ENCODE measurements at places on chromosomes 4 and X.

DNA sequence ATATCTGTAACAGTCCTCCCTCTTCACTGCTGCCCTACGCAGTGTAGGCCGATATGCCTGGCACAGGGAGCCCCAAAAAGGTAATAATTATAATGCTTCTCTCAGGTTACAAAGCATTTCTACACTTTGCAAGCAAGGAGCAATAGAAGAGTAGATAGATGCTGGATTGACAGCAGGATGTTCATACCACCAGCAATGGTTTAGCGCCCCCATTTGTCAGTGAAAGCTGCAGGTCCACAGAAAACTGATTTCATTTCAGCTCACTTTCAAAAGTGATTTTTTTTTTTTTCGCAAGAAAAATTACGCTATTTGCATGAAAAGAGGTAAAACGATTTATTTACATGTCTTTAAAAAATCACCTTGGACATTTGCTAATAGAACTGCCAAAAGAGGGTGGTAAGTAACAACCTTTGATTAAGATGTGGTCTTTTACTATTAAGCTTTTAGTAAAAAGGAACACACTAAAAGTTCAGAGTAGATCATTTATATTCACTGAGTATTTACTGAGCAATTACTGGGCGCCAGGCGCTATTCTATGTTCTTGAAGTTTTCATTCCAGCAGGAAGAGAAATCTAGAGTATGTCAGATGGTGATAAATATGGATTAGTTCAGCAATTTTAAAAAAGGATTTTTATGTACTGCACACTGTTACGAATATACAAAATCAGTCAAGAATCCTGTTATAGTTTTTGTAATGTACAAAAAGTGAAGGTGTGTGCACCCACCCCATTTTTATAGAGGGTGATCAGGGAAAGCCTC lies 34.4 kb downstream of the HPF1 start:
- DNase-seq: no peak

GRCh38 chrX:66676413-66676812 lies 37.5 kb upstream of the EDA2R start:
- DNase-seq: no peak

- DNase-seq: no peak
These were observed 6.1 kb upstream of the ABRAXAS1 start for GRCh38 chr4:83490876-83491450.

DNA sequence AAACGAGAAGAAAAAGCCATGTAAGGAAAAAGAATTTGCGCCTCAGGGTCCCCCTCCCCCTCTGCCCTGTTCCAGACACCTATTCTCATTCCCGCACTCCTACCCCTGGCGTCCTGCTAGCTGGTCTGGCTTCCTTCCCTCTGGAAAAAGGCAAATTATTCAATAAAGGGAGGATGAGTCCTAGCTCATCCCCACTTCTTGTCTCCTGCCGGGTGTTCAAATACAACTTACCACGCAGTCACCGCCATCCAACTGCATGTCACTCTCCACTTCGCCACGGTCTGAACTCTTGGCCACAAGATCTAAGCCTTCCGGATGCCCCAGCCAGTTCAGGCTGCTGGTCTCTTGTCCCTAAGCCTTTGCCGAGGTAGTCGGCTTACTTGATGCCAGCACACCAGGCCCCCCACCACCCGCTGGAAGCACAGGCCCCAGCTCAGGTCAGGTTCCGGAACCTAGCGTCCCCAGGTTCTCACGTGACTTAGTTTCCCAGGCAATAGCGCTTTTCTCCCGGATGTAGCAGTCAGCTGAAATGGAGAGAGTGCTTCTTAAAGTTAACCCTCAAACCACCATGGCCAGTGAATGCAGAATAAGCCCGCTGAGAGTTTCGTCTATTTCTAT lies 209.6 kb upstream of the SPIN4 start:
- peak; percentile 71 for DNase-seq

DNA sequence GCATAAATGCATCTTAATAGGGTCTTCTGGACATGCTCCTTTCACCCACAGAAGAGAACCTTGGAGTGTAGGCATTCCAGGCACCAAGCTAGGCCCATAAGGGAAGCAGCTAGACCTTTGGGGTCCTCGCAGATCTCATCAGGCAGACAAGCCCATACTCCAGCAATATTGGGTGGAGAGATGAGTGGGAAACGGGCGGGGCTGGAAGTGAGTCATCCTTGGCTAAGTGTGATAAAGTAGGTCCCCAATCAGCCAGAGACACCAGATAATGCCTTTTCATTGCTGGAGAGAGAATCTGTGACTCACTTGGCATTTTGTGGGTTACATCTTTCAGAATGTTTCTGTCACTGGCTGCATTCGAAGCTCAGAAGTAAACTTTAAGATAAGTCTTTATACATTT lies 133.3 kb upstream of the MBNL3 start:
- peak; percentile 68 for DNase-seq

GRCh38 chrX:148599404-148599803 lies 99.0 kb downstream of the AFF2 start:
- DNase-seq: no peak

- DNase-seq: no peak
These were observed 50.4 kb upstream of the SLC25A4 start for GRCh38 chr4:185092535-185093197.

DNA sequence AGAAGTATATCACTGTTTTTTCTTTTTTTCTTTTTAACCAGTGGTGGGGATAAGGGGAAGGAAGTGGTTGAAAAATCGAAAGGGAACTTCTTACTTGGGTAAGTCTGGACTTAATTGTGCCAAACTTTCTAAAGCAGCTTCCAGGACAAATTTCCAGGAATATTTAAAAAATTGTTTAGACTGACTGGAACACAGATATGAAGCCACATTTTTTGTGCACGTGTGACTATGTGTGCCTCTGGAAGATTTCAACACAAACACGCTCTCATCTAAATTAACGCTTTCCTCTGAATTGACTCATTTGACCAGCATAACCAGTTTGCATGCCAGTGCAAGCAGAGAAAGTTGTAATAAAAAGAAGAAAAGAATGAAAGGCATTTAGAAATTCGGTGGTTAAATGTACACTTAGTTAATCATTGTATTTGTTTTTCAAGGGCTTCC lies 18.8 kb upstream of the YTHDC1 start:
- DNase-seq: no peak

- DNase-seq: no peak
These were observed 590.9 kb downstream of the ARAP2 start for GRCh38 chr4:35653451-35653850.

GRCh38 chr4:35228313-35228712 lies 1016.0 kb downstream of the ARAP2 start:
- no peak for DNase-seq

GRCh38 chr4:7381221-7381889 lies 53.4 kb downstream of the PSAPL1 start:
- no peak for DNase-seq

DNA sequence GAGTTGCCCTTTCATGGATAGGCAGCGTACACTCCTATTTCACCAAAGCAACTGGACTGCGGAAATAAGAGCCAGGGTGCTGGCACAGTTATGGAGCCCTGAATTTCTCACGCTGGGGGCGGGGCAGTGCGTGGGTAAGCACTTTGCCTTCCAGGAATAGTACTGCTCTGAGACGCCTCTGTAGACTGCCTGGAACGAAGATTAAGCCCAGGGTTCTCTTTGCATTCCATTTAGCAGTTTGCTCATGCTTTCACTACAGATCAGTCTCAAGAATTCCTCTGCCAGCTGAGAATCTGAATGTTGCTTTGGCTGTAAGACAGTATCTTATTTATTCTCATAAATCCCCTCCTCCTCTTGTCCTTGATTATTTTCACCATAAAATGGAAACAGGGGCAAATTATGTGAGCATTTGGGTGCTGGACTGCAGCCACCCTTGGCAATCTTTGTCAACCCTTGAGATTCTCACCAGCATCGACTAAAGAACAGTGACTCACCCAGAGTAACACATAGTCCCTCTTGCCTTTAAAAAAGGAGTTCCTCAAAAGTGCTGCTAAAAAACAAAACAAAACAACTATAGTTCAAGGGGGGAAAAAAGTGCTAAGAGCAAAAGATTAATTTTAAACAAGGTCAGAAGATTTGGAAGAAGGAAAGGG lies 88.9 kb upstream of the CITED1 start:
- DNase-seq: no peak

GRCh38 chr4:124862261-124862660 lies 149.7 kb upstream of the ANKRD50 start:
- no peak for DNase-seq

GRCh38 chr4:16636912-16637630 lies 261.4 kb downstream of the LDB2 start:
- DNase-seq: no peak

DNA sequence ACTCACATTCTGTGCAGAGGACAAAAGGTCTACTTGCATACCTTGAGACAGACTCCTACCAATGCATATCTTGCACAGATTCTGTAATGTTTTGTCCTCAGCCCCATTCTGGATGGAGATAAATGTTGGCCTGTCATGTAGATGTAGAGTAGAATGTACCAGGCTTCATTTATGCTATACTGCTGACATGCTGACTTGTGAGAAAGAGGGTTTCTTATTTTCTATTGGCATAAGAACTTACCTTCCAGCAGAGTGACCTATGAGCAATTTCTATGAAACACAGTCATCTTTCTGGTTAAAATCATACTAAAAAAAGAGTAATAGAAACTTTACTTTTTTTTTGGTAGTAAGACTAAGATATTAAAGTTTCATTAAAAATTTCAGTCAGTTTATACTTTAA lies 17.2 kb downstream of the SLC4A4 start:
- DNase-seq: no peak

DNA sequence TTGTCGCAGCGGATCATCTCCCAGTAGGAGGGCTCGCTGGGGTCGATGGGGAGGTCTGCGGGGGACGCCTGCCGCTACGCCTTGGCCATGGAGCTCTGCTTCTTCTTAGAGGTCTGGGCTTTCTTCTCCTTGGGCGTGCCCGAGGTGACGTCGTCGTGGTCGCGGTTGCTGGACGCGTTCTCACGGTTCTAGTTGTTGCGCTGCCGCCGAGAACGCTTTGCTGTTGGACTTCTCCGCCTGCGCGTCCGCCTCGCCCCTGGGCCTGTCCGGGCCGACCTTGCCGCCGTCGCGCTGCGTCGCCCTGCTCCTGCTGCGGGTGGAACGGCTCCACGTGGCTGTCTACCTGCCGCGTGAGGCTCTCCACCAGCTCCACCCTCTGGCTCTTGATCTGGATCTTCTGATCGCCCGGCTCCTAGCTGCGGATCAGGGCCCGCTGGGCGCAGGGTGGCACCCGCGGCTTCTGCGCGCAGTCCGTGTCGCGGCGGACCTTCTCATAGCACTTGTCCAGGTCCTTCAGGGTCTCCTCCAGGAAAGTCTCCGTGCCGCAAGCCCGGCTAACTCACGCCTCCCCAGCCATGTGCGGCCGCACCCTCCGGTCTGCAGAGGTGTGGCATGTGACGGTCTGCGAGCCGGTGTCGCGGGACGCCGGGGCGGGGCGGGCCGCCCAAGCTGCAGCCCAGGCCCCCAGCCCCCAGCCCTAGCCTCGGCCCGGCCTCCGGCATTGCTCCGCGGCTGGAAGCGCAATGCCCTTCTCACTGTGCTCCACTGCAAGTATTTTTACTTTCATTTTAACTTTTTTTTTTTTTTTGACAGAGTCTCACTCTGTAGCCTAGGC lies 40.5 kb upstream of the OGT start:
- peak; percentile 74 for DNase-seq

GRCh38 chr4:98976716-98977115 lies 18.8 kb upstream of the METAP1 start:
- DNase-seq: no peak

DNA sequence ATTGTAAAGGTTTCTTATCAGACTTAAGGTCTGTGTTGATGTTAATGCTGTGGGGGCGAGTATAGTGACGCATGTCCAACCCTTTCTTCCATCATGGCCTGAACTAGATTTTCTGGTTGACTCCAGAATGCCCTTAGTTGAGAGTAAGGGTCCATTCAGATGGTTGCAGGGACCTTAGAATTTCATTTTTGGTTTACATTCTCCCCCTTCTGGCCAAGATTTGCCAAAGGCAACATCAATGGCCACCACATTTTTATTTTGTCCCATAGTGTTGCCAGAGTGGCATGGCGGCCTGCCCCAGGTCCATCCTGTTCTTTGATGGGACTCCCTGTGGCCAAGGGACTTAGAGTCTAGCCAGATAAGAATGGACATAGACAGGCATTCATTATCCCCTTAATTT lies 368.5 kb downstream of the GPM6A start:
- DNase-seq: no peak

DNA sequence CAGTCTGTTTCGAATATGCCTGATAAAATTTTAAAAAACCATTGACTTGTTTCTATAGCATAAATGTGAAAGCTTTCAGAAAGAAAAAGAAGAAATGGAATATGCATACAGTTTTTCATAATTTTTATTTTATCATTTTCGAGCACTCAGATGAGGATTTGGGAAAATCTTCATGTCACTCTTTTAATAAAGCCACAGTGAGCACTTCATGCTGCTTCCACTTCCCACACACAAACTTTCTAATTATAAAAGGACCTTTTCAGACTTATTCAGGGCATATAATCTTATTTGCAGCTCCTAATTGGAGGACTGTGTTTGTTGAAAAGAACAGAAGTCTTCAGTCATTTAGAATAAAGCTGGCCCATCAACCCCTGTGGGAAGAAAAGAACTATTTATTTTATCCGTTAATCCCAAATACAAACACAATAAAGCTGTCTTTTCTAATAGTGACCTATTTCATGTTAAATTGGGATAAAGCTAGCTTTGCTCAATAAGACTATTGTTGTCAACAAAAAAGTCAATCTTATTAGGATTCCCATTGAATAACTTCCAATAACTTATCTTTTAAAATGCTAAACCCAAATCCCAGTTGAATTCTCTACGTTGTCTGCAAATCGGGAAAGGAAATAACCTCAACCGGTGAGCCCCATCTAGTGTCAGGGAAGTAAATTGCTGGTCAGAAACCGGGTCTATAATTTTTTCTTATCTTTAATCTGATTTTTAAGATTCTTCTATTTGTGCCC lies 211.5 kb downstream of the PDGFRA start:
- no peak for DNase-seq

- DNase-seq: no peak
These were observed 26.5 kb downstream of the GALNT7 start for GRCh38 chr4:173195109-173195508.

- DNase-seq: no peak
These were observed 6.8 kb upstream of the CDKL2 start for GRCh38 chr4:75637176-75637575.

GRCh38 chrX:39693298-39693697 lies 404.5 kb downstream of the BCOR start:
- DNase-seq: no peak

GRCh38 chr4:187485676-187486075 lies 509.9 kb upstream of the ZFP42 start:
- DNase-seq: no peak

DNA sequence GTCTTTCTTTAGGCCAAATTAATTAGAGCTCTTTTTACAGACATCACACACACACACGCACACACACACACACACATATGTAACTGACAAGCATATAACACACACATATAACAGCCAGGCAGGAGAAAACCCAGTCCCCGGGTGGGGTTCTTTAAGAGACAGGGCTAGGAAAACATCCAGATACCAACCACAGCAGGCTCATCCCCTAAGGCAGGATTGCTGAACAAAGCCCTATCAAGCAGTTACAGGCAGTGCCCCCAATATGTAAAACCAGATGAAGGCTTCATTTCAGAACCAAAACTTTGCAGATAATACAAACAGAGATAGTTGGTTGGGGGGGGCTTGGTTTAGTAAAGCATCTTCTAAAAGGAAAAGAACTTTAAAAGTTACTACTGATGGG lies 18.0 kb upstream of the FAM47E start:
- DNase-seq: no peak

- no peak for DNase-seq
These were observed 71.4 kb downstream of the TSC22D3 start for GRCh38 chrX:107704181-107704580.

GRCh38 chr4:70997546-70997945 lies 4.1 kb downstream of the DCK start:
- no peak for DNase-seq

Measured in activated CD8-positive, alpha-beta memory T cell treated with anti-CD3 and anti-CD28 coated beads, Interleukin-2, amount 10 ng/mL, durations not matched to agents 7 days and 5 days (primary cell).